HEK293T (cell line): ENCODE measurements at places on chromosomes 7 and 10.
A peak's percentile ranks its signal among the peaks of the same experiment; 100 is the strongest.

DNA sequence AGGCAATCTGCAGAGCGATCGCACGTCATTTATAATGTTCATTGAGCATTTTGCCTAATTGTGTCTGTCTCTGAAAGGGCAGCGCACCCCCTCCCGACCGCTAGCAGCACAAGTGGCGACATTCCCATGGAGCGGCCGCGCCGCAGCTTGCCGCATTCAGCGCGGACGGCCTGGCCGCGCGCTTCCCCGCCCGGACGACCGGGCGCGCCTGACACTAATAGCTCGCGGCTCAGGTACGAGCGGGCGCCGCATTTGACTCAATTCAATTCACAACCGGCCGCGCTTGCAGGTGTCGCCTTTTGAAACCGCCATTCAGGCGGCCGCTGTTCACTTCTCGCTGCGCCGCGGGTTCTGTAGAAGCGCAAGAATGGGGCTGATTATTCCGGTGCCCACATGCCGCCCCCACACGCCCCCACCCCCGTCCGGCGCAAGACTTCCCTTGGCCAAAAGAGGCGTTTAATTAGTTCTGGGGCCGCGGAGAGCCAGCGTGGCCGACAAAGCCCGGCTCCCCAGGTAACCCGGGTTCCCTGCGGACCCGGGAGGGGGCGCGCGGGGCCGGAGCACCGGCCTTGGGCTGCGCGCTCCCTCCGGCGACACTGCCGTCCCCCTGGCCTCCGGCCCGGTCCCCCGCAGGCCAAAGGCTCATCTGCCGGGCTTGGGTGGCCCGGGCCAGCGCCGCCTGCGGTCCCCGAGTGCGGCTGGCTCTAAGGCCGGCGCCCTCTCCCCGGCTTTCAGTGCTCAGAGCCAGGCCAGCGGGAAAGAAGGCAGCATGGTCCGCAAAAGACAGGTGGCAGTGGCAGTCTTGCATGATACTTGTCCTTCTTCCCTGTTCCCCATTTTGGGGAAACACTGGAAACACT lies 18.7 kb upstream of the PTF1A start:
- peak; percentile 61 for DNase-seq

GRCh38 chr7:3039787-3040186 lies 3.9 kb downstream of the CARD11 start:
- DNase-seq, result no peak

- no peak for DNase-seq
Measured at GRCh38 chr10:94357193-94357592, 5.5 kb downstream of the NOC3L start.

DNA sequence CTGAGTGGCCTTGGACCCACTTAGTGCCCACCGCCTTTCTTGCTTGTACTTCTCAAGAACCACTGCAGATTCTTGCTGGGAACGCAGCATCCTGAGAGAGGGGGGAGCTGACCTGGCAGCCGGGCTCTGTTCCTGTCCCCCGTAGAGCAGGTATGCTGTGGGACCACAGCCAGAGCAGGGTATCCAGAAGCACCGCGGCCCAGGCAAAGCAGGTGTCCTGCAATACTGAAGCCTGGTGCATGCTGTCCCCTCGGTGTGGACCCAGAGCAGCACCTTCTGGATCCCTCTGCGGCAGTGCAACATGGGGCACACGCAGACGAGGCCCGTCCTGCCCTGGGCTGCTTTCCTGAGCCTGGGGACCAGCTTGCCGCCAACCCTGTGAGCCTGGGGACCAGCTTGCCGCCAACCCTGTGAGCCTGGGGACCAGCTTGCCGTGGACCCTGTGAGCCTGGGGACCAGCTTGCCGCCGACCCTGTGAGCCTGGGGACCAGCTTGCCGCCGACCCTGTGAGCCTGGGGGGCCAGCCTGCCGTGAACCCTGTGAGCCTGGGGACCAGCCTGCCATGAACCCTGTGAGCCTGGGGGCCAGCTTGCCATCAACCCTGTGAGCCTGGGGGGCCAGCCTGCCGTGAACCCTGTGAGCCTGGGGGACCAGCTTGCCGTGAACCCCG lies 60.9 kb upstream of the ADGRA1 start:
- DNase-seq, result no peak

- no peak for DNase-seq
Measured at GRCh38 chr7:32079510-32079909, 9.3 kb upstream of the PDE1C start.

DNA sequence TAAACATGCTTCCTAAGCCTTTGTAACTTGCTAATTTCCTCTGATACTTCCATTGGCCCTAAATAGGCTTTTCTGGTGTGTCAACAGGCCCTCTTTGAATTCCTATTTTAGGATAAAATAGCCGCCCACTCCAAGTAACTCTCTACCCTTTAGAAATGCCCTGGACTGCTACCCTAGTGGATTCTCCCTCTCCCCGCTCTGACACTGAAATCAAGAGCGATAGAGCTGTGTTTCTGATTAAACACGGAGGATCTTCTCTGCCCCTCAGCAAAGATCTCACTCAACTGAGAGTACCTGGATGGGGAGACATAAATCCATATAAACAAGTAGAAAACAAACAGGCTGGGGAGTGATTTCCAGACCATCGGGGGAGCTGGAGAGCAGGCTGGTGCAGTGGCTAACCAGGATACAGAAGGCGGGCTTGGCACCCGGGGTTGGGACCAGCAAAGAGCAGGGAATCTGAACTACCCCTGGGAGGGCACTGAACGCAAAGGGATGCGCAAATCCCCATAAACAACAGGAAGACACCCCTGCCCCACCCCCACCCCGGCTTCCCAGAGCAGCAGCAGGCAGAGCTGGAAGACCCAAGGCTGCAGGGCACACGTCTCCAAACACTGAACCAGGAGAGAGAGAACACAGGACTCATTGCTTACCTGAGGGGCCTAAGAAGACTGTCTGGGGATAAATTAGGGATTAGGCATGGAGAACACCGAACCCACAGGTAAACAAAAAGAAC lies 2.5 kb downstream of the ASB13 start:
- DNase-seq, result peak; percentile 39

DNA sequence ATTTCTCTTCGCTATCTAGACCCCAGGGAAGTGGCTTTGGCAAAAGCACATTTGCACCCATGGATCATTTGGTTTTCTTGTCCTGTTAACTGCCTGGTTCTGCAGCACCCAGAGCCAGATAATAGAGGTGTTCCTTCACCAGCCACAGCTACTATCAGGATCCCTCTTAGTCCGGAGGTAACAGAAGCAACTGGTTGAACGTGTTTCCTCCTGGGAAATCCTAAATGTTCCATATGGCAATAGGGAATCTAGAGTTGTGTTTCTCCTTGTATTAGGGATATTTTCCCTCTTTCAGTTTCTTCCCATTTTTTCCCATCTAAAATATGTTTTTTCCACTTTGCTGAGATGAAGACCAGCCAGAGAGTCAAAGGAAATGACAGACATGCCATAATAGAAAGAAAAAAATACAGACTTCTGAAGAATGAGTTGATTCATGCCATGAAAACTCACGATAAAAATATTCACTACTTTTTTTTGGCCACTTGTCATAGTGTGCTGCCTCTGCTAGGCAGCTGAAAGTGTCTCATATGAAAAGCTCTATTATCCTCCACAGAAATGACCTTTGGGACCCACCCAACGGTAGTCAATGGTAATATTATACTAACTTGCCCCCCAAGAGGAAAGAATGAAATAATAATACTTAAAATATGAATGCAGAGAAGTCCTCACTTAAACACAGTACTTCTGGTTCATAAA lies 472.8 kb downstream of the KCNMA1 start:
- DNase-seq, result no peak

GRCh38 chr7:38211940-38212339 lies 33.9 kb downstream of the STARD3NL start:
- no peak for DNase-seq

- no peak for DNase-seq
Measured at GRCh38 chr10:110865186-110865808, 6.4 kb upstream of the PDCD4 start.

DNA sequence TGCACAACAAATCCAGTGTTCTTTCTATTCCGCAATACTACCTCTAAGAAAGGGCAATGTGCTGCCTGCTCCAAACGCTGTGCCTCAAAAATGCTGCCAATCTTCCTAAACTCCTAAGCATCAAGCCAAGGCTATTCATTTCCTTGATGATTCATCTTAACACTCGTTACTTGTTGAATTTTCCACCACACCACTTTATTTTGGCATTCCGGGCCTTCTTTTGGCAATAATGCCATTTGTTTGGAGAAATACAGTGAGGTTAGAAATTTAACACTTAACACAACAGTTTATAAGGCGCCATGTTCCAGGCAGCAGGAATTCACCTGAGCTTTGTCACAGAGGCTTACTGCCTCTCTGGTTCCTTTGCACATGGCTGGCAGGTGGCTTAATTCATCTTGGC lies 82.6 kb upstream of the ABCB5 start:
- no peak for DNase-seq
